ENCODE measurements at places on chromosomes 13 and 19.

GRCh38 chr19:58218899-58219298 is 9.8 kb upstream of the ZNF544 start:
- DNase-seq, result no peak

DNA sequence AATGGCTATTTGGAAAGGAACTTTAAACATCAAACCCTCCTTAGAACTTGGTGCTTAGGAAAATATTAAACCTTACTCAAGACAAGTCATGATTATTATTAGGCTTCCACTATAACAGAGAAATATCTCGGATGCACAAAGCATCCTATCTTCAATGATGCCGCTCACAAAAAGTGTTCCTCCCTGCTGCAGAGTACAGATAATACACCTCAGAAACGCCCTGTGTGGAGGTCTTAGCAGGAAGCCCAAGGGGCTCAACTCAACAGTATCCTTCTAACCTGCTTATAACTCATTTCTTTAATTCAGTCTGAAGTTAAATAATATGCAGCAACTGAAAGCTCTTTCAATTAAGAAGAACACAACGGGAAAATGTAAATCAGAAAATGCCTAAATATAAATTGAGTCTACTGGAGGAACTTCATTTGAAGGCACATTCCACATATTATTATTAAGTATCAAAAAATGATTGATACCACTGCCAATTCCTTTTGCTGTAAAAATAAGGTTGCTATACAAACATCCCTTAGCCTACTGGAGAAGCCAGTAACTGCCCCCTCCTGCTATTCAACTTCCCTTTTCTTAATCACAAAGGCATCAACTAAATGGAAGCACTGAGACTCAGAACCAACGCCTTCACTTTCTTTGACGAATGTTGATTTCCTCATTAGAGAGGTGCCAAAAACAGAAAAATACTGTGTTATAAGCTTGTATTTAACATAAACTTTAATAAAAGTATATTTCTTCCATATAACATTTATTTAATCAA is 12.0 kb downstream of the ELF1 start:
- no peak for DNase-seq

- no peak for DNase-seq
Measured at GRCh38 chr13:78608252-78608687, 4.9 kb upstream of the POU4F1 start.

GRCh38 chr13:72864142-72865011 is 82.4 kb downstream of the PIBF1 start:
- no peak for DNase-seq

DNA sequence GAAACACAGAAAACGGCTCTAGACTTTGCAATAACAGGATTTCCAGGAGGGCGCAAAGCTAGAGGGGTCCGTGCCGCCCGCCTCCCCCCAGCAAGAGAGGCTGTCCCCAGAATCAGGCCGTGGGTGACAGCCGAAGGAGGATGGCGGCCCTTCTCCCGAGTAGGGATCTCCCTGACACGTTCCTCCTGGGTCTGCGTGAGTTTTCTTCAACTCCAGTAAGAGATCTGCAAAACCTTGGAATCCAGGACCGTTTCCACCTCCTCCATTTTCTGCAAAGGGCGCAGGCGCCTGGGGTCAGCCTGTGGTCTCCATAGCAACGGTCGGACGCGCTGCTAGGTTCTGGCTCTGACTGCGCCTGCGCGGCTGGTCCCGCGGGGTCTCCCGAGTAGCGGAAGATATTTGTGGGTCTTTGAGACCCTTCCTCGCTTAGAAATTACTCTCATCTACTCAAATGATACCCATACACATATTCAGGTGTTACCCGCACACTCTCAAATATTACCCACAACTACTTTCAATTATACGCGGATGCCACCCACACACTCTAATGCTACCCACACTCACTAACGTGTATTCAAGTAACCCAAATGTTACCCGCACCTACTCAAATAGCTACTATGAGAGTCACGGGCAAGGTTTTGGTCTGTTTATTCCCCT is 2.1 kb downstream of the PNMA8C start:
- no peak for DNase-seq

DNA sequence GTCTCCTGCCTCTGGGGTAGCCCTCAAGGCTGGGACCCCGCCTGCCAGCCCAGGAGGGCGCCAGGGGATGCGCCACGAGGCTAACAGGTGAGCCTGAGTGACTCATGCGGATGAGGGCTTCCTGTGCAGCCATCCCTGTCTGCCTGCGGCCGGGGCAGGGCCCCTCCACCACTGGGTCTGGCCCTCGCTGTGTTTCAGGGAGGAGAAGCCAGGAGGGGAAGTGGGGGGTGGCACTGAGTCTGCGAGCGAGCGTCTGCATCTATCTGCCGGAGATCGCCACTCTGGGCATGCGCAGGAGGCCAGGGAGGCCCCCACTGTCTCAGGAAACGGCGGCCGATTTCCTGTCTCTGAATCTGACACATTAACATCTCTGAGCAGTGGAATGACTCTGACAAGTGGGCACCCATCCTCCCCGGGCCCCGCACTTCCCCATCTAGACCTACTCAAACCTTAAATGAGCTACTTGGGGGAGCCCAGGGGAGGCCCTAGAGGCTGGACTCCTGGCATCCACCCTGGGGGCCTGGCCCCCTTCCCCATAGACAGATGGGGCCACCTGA is 19.7 kb downstream of the RFX1 start:
- DNase-seq, result no peak

- DNase-seq, result no peak
Measured at GRCh38 chr13:95570016-95570415, 17.5 kb downstream of the CLDN10 start.

DNA sequence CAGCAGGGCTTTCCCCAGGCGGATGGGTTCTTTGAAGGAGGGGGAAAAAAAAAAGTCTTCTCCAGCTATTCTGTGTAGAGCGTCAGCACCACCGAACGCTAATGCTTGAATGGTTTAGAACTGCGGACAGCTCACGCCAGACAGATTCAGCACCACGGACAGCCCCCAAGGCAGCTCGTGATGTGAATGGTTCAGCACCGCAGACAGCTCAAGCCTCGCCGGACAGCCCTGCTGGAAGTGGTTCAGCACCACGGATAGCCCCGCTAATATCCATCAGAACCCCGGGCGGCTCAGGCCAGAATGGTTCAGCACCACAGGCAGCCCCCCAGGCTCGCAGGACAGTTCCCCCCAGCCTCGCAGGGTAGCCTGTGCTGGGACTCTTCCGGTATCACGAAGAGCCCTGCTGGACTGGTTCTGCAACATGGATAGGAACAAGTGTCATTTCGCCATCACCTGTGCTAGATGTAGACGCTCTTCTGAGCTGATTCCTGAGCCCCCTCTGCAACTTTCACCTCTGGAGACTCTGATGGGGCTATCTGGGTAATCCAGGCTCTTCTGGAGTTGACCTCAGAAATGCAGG is 4.9 kb upstream of the SMIM17 start:
- DNase-seq, result no peak

DNA sequence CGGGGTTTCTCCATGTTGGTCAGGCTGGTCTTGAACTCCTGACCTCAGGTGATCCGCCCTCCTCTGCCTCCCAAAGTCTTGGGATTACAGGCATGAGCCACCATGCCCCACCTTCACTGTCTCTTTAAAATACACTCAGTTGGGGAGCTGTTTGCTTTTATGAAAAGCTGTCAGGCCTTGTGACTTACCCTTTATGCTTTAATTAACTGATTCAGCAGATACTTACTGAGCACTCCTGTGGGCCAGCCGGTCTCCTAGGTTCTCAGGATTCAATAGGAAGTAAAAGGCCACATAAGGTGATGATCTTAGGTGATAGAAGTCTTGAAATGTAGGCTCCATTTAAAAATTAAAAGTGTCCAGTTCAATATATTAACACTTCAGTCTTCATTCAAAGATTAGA is 7.5 kb downstream of the UBAC2 start:
- no peak for DNase-seq

DNA sequence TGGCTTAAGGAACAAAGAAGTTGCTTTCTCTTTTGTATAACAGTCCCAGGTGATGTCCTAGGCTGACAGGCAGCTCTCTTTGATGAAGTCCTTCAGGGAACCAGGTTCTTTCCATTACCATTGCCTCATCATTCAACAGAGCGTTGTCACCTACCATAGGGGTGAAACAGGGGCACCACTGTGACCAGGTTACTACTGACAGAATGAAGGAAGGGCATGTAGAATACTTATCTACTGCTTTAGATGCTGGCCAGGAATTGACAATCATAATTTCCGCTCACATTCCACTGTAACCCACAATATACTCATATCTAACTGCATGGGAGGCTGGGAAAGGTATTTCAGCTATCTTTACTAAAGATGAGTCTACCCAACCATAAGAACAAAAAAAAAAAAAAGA is 148.0 kb upstream of the FNDC3A start:
- no peak for DNase-seq

- DNase-seq, result no peak
Measured at GRCh38 chr19:42245231-42245630, 2.8 kb upstream of the GSK3A start.

DNA sequence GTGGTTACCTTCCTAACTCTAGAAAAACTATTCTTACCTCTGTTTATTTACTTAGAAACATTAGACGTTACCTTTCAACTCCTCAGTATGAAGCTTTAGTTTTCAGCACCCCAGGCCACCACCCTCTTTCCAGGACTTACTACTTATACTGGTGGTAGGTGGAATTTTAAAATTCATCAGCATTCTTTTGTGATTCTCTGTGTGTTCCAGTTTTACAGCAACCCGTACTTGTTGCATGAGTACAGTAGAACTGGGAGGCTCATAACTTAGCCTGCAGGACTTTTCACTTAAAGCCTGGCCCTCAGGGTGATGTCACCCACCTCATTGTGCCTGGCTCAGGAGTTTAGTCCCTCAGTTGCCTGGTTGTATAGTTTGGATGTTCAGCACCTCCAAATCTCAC is 49.4 kb upstream of the ALOX5AP start:
- DNase-seq, result no peak

- no peak for DNase-seq
Measured at GRCh38 chr19:8115805-8116396, 33.5 kb downstream of the FBN3 start.

DNA sequence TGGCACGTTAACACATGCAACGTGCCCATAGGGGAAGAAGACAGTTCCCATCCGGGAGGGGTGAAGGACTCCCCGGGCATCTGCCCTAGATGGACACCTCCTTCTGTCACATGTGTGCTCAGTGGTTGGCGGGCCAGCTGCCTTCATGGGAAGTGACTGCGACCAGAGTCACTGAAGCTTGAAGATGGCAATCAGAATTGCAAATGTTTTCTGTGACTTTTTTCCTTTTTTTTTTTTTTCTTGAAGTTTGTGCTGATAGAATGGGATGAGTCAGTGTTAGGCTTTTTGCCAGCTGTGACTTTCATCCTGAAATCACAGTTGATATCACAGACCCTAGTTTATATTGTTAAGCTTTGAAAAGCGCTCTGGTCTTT is 109.2 kb upstream of the MCF2L start:
- no peak for DNase-seq

GRCh38 chr19:33514885-33515551 is 6.6 kb downstream of the PEPD start:
- no peak for DNase-seq

GRCh38 chr13:48633700-48634099 is 20.0 kb upstream of the CYSLTR2 start:
- DNase-seq, result no peak

DNA sequence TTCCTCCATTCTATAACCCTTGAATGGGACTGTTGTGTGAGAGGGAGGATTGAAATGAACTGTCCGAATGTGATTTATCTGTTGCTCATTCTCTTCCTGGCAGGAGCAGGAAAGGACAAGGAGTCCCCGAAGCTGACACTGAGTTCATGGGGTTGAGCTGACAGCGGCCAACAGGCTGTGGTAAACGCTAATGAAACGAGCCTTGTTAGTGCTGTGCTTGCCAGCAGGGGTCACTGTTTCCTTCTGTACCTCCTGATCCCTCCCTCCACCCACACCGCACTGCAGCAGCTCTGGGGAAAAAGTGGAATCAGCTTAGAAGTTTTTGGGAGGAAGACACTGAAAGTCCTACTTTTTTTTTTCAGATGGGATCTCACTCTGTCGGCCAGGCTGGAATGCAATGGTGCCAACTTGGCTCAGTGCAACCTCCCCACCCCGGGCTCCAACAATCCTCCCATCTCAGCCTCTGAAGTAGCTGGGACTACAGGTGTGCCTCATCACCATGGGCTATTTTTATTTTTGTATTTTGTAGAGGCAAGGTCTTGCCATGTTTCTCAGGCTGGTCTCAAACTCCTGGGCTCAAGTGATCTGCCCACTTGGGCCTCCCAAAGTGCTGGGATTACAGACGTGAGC is 6.7 kb upstream of the ZNF761 start:
- peak; percentile 76 for DNase-seq

GRCh38 chr13:33347861-33348260 is 62.3 kb upstream of the STARD13 start:
- DNase-seq, result no peak

GRCh38 chr13:27578121-27579030 is 42.0 kb downstream of the LNX2 start:
- DNase-seq, result no peak

GRCh38 chr19:42619271-42619670 is 24.5 kb upstream of the CEACAM8 start:
- no peak for DNase-seq

DNA sequence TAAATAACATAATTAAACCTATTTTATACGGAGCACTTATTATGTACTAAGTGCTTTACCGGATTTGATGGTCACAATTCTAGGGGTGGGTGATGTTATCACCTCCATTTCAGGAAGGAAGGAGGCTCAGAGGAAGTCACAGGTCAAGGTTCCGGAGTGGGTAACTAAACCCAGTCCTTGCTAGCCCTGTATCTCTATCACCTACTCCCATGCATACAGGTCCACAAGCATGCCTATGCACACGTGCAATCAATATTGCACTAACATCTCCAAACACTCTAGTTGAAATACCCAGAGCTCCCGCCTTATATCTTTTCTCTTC is 17.8 kb upstream of the FOSB start:
- DNase-seq, result no peak

DNA sequence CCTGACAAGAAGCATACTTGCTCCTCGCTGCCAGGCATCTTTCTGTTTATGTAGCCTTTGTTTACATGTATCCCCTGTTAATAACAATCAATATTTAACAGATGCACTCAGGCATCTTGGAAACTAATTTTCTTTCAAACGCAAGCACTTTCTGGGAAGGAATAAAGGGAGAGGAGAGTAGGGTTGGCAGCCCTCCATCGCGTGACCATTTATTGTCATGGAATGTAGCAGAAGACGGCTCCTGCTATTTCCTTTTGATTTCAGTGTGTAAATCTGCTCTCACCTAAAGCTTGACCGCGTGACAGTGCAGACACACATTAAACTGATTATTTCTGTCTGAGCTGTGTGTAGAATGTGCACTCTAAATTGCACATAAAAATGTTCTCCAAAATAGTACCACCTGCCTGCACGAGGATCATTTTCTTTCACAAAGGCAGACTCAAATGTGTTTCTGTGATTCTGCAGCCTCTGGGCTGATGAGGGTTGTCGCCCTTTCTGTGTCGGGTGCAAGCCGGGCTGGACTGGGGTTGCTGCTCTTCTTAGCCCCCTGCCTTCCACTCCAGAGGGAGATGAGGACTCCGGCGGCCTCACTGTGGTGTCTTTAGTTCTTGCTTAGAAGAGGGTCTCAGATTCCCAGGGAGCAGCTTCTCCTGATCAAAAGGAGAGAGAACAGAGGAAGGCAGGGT is 223.5 kb upstream of the MAB21L1 start:
- DNase-seq, result no peak

Measured in coronary artery (tissue), 2 donors.